ENCODE measurements at places on chromosomes 2 and 18.

- peak; percentile 84 for DNase-seq
Observed at GRCh38 chr2:127591221-127591923, 54.6 kb upstream of the GPR17 start.

- no peak for DNase-seq
Observed at GRCh38 chr2:200786826-200787225, 24.9 kb upstream of the BZW1 start.

DNA sequence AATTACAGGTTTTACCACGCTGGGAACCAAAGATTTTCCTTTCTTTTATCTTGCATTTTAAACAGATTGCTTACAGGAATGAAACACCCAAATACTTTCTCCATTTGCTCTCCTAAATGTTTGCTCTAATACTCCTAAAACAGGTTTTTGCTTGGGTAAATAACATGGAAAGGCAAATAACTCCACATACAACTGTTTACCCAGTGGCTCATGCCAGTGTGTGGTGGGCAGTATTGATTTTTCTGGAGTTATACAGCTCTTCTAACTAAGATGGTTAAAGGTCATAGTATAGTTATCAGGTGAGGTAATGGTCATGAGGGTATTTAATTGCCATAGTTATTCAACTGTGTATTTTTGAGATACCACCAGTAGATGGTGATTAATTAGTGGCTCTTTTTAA is 61.2 kb upstream of the RAB27B start:
- DNase-seq, result no peak

- no peak for DNase-seq
Observed at GRCh38 chr18:53153800-53154199, 813.8 kb downstream of the DCC start.

GRCh38 chr18:63262369-63263335 is 56.9 kb downstream of the BCL2 start:
- DNase-seq, result no peak

- no peak for DNase-seq
Observed at GRCh38 chr18:64886995-64887394, 738.1 kb upstream of the LINC00305 start.

DNA sequence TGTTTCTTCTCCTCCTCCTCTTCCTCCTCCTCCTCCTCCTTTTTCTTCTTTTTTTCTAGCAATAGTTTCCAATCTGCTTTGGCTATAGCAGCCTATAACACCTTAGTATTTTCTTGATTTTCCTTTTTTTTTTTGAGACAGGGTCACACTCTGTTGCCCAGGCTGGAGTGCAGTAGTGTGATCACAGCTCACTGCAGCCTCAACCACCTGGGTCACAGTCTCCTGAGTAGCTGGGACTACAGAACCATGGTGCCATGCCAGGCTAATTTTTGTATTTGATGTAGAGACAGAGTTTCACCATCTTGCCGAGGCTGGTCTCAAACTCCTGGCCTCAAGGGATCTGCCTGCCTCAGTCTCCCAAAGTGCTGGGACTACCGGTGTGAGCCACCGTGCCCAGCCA is 10.7 kb upstream of the THNSL2 start:
- DNase-seq, result no peak

- no peak for DNase-seq
Observed at GRCh38 chr2:188527141-188527540, 235.5 kb downstream of the GULP1 start.

GRCh38 chr2:241742320-241742939 is 8.0 kb downstream of the D2HGDH start:
- no peak for DNase-seq

DNA sequence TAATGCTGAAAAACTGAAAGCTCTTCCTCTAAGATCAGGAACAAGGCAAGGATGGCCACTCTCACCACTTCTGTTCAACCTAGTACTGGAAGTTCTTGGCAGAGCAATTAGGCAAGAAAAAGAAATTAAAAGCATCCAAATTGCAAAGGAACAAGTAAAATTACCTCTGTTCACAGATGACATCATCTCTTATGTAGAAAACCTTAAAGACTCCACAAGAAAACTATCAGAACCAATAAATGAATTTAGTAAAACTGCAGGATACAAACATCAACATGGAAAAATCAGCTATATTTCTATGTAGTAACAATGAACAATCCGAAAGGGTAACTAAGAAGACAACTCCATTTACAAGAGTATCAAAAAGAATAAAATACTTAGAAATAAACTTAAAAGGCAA is 112.2 kb downstream of the CHN1 start:
- no peak for DNase-seq

DNA sequence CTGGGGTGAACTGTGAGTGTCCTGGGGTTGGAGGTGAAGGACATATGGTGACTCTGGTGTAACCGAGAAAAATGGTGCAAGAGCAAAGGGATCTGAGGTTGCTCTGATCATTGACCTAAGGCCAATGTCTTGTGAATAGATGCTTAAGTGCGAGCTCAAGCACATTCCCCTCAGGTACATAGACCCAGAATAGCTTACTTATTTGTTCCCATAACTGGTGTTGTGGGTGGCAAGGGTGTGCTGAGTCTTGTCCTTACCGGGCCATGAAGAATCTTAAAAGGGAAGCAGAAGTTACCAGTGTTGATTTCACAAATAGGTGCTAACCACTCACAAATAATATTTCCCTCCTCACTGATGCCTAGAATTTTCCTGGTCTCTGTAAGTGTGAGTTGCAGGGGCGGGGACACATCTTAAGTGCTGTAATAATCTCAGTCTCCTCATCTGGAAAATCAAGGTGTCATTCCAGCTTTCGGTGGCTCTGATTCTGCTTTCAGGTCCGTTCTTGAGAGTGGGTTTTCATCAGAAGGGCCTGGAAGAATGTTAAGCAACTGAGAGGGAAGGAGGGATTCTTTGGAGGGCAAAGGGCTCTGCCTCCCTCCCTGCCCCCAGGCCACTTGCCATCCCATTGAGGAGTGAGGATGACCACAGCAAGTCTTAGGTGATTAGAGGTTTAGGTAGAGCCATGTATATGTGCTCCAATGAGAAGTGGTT is 54.9 kb downstream of the LIPG start:
- DNase-seq, result no peak

- DNase-seq, result no peak
Observed at GRCh38 chr2:121017396-121017795, 267.6 kb downstream of the TFCP2L1 start.

DNA sequence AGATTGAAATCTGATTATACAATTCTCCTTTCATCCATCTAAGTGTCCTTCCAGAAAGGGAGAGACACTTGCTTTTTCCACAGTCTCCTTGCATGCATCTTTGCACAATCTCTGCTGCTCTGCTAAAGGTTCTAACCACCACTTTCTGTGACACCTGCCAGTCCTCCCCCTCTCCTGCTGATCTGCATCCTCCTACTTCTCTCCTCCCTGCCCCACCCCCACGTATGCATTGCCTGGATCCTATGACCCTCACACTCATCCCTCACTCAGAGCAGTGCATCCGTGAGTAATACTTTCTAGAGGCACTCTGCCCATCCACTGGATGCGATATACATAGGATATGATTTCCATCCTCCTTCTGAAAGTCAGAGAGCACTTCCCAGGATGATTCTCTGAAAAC is 27.7 kb upstream of the TRAPPC8 start:
- no peak for DNase-seq

DNA sequence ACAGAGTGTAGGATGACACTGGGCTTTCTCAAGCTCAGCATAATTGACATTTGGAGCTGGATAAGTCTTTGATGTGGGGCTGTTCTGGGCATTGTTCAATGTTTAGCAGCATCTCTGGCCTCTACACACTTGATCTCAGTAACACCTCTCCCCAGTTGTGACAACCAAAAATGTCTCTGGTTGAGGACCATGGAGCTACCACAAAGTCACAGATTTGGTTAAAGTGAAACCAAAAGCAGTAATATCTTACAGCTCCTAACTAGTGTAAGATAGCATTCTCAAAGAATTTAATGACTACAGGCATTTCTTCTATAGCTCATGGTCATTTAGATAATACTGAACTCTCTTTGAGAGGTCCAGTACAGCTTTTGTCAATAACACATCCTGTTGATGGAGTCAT is 23.4 kb upstream of the PAX3 start:
- DNase-seq, result no peak

- no peak for DNase-seq
Observed at GRCh38 chr2:143623231-143623908, 494.2 kb downstream of the ARHGAP15 start.

DNA sequence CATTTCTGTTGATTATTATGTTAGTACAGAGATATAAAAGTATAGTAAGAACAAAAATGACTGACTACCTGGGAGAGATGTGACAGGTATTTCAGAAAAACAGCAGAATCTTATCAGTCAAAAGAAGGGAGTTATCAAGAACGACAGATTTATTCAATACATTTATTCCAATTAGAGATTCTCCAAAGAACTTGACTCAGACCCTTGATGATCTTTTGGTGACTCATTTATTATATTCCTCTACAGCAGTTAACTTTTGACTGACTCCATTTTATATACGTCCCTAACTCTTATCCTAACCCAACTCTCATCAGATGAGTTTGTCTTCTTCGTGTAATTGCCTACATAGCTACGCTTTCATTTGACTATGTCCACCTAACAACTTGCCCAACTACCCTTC is 91.1 kb downstream of the C2orf74 start:
- no peak for DNase-seq

- no peak for DNase-seq
Observed at GRCh38 chr2:202278944-202279343, 13.4 kb downstream of the NOP58 start.

DNA sequence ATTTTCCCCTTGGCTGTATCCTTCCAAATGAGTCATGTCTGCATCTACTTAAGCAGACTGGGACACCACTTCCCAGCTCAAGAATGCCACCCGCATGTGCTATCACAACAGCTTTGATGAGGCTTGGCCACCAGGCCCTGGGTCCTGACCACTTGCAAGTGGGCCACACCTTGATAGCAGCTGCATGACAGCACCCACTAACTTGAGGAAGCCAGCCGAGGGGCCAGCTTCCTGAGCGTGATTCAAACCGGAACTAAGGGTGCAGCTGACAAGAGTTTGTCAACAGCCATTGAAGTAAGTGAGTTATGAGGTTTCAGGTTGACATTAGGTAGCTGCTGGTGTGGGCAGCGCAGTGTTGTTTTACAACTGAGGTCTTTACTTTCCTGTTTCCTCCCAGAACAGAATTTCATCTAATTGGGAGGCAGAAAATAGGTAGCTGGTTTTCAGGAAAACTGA is 54.4 kb downstream of the EPHA4 start:
- no peak for DNase-seq

DNA sequence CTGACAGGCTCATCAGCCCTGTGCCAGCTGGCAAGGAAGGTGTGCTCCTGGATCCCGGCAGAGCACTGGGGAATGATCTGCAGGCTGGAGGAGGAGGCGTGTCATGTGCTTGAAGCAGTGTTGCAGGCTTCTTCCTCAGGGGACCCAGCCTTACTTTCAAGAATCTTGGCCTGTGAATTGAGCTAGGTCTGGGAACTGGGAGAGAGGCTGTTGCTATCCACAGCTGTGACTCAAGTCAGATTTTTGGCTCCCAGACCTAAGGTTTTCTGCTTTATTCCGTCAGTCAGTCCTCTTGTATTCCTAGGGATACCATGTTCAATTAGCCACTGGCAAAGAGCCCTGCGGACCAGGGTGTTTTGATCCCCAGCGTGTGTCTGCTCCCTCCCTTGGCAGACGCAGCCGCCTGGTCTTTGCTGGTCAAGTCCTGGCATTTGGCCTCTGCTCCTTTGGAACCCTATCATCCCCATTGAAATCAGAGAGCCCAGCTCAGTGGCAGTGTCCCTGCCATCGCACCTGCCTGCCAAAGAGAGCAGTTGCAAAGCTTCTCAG is 32.4 kb downstream of the ASB1 start:
- DNase-seq, result no peak

DNA sequence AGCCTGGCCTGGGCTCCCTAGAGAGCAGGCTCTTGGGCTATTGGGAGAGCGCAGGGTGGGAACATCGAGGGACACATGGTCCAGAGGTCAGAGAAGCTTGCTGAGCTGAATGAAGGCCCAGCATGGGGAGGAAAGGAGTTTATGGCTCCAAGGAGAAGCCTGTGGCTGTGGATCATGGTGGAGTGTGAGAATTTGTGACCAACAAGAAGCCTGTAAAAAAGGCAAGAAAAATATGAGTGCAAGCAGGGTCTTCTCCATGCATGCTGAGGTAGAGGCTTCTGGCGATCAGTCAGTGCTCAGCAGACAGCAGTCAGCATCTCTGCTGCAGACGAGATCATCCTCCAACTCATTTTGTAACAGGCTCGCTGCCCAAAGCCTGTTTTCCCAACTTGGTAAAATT is 1.3 kb upstream of the SCYGR3 start:
- DNase-seq, result no peak

- no peak for DNase-seq
Observed at GRCh38 chr2:70012887-70013286, 51.5 kb upstream of the ASPRV1 start.

DNA sequence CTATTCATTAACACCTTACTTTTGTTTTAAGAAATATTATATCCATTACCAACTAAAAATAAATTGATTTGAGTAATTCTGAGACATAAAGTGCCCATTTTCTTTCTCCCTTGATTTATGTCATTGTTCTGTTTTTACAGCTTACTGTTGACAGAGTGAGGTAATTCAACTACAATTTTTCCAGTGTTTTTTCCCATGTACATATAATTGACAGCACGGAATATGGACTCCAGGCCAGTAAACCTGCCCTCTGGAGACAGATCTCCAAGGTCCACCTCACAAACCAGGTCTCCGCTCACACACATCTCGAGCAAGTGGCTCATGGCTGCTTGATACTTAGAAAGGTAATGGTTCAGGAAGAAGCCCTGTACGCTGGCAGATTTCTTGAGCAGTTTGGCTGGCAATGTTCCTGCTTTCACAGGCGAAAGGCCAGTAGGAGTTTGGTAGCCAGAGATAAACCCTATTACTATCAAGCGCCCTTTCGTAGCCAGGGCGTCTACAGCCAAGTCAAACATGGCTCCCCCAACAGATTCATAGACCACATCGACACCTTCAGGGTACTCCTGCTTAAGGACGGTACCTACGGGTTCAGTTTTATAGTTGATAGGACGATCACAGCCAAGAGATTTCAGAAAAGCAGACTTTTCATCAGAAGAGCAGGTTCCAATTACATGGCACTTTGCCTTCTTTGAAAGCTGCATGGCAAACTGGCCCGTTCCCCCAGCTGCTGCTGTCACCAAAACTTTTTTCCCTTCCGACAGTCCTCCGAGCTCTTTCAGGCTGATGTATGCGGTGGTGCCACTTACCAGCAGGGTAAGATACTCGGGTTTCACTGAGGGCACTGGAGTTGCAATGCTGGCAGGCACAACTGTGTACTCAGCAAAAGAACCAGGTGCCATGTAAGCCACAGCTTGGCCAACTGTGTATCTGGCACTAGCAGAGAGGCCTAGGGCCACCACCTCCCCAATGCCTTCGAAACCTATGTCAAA is 7.4 kb downstream of the PTGR3 start:
- no peak for DNase-seq

- no peak for DNase-seq
Observed at GRCh38 chr2:217732992-217733391, 269.8 kb downstream of the TNS1 start.

DNA sequence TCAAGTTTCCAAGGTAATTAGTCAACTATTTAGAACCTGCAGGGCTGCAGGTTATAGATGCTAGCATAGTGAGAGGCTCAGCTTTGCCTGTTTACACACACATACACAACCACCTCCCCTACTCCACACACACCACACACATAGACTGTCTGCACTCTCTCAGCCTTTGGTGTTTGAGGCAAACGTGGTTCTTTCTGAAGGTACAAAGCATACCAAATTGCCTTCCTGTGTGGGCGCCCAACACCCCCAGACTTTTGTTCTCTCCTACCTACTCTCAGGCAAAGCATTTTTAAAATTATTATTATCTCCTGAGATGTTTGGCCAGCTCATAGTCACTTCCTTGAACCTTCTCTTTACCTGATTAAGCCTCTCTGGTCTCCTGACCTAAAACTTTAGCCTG is 44.9 kb downstream of the MYO3B start:
- no peak for DNase-seq

All from K562 (cell line).